Endodermal cell (in vitro differentiated cells): ENCODE measurements at places on chromosomes 7 and 10. TPM values are rescaled to one million over a fixed set of nuclear protein-coding genes. Genes with fewer than 3 reads are reported as not detected.

Gene ANTXRL
- total RNA-seq: not detected in 3 replicates

DNA sequence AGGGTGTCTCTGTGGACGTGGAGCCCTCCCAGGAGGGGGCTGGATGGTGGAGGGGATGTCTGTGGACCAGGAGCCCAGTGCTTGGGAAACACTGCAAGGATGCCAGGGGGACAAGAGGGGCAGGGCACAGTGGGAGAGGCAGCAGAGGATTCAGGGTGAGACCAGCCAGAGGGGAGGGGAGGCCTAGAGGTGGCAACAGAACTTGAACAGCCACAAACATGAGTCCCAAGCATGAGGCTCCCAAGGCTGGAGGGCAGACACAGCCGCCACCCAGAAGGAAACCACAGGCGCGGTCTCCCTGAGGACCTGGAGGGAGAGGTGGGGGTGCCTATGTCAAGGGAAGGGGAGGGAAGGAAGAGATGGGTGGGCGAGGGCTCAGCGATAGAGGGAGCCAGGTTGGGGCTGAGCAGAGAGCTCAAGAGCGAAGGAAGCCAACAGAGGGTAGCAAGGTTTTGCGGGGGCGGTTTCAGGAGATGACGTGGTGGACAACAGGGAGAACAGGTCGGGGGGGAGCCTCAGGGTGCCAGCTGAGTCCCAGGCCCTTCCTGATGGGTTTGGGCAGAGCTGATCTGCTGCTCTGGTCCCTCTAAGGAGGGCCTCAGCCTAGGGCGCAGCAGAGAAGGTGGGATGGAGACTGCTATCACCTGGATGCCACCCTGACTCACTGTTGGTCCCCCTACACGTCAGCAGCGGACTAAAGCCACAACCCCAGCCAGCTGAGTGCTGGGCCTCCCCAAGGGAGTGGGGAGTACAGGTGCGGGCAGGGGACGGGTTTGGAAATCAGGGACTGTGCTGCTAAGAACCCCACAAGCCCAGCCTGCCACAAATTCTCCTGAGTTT, 6.7 kb upstream of the PILRA start:
- H3K4me3 ChIP-seq: no peak overlapping the region
- no peaks in the 10 kb centered on the region for H3K4me1 ChIP-seq
- peaks cover 38% of the 10 kb centered on the region for H3K36me3 ChIP-seq
- no peak for DNase-seq
- H3K27me3 ChIP-seq: no peaks in the 10 kb centered on the region

GRCh38 chr7:27329909-27330308, 87.3 kb downstream of the EVX1 start:
- no peak overlapping the region for H3K4me3 ChIP-seq
- H3K27ac ChIP-seq: no peak overlapping the region
- H3K27me3 ChIP-seq: no peaks in the 10 kb centered on the region
- H3K36me3 ChIP-seq: no peaks in the 10 kb centered on the region
- no peak for DNase-seq

Gene SEMA3D
- 12.0 and 13.9 TPM in 2 replicates for total RNA-seq

Gene OPN1SW
- 0.45 TPM in 1 of 3 replicates, not detected in the others for total RNA-seq

Gene GPRIN2
- 16.9 to 26.0 TPM (median 25.2 TPM) in 3 replicates for total RNA-seq
